ENCODE measurements at places on chromosomes 12 and 14.

DNA sequence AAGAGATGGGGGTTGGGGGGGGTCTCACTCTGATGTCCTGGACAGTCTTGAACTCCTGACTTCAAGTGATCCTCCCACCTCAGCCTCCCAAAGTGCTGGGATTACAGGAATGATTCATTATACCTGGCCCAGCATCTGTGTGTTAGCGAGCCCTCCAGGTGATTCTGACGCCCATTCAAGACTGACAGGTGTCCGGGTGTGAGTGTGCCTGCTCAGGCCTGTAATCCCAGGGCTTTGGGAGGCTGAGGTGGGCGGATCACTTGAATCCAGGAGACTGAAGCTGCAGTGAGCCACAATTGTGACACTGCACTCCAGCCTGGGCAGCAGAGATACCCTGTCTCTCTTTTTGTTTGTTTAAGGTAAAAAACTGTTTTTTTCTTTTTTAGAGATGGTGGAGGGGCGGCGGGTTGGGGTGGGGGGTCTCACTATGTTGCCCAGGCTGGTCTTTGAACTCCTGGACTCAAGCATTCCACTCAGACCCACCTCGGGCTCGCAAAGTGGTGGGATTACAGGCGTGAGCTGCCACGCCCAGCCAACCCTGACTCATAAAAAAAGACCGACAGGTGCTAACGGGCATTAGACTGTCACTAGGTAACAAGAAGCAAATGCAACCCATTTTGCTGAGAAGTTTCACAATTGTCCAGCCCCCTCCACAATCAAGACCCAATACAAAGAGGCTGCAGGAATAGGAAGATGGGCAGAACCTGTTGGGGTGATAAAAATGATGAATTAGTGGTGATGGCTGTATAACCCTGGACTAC lies 4.7 kb downstream of the VSIG10 start:
- no peak for DNase-seq

DNA sequence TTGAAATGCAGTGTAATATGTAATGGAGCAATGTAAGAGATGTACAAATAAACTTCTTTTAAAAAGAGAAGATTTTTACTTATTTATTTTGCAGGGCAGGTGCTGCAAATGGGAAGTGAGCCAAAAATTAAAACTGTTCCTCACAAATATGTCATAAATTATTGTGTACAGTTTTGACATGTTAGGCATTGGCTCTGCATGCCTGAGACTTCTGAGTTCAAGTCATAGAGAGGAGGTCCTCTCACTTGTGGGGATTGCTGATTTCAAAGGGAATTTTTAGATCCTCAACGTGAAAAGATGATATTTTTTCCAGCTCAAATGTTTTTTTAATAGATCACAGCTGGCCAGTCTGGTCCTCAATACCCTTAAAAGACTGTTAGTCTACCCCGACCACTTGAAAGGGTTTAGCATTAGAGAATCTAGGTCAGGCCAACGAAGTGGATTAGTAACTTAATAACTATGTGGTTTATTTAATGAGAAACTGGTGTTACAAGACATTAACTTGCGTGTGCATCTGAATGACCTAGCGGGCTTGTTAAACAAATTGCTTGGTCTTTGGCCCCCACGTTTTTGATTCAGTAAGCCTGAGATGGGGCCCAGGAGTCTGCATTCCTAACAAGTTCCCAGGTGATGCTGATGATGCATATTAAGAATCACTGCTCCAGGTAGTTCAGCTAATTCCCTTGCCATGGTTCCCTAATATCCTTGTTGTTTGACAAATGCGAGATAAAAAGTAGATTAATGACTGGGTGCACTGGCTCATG lies 30.9 kb upstream of the WDR89 start:
- DNase-seq: no peak

DNA sequence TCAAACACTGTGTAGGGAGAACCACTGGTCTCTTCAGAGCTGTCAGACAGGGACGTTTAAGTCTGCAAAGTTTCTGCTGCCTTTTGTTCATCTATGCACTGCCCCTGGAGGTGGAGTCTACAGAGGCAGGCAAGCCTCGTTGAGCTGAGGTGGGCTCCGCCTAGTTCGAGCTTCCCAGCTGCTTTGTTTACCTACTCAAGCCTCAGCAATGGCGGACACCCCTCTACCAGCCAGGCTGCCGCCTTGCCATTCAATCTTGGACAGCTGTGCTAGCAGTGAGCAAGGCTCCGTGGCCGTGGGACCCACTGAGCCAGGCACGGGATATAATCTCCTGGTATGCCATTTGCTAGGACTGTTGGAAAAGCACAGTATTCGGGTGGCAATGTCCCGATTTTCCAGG lies 24.6 kb upstream of the YBX3 start:
- DNase-seq: no peak

- DNase-seq: no peak
Observed at GRCh38 chr12:131805421-131805820, 22.8 kb upstream of the MMP17 start.

DNA sequence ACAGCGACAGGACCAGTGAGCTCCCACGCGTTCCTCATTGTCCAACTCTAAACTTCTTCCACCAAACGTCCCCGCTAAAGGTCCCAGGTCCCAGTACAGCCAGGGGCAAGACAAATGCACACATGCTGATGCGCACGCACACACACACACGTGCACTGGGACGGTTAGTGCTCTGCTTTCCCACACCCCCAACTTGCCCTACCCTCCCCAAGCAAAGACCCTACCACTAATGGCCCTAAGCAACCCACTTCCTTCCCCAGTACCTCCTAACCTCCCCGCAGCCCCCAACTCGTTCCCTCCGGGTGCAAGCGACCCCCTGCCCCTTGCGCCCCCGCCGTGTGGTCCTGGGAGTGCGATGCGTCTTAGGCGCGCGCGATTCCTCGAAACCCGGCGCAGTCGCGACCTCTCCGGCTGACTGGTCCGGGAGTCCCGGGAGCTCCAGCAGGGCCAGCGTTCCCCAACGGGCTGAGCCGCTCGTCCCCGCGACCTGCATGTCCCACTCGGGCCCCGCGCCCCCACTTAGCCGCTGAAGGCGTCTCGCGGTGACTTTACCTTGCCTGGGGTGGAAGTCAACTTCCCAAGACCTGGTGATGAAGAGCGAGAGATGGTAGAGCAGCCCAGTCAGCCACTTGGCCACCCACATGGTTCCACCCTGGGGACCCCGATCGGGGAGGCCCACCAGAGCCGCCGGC lies 578 bp downstream of the ADAMTS20 start:
- DNase-seq: no peak

- DNase-seq: no peak
Observed at GRCh38 chr14:24679248-24679961, 45.4 kb upstream of the GZMB start.

DNA sequence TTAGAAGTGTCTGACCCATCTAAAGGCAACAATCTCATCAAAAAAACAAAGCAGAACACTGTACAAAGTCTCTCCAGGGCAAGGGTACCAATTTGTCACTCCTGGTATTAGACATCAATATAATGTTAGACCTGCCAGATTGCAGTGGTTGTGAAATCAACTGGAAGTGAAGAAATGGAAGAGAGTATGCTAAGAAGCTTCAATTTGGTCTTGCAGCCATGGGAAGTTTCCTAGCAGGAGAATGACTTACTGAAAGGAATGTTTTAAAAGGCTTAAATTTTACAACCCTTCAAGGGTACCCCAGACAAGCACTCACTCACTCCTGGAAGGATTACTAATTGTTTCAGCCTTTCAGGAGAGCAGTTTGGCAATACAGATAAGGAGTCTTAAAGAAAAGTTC lies 18.9 kb downstream of the LLPH start:
- no peak for DNase-seq

DNA sequence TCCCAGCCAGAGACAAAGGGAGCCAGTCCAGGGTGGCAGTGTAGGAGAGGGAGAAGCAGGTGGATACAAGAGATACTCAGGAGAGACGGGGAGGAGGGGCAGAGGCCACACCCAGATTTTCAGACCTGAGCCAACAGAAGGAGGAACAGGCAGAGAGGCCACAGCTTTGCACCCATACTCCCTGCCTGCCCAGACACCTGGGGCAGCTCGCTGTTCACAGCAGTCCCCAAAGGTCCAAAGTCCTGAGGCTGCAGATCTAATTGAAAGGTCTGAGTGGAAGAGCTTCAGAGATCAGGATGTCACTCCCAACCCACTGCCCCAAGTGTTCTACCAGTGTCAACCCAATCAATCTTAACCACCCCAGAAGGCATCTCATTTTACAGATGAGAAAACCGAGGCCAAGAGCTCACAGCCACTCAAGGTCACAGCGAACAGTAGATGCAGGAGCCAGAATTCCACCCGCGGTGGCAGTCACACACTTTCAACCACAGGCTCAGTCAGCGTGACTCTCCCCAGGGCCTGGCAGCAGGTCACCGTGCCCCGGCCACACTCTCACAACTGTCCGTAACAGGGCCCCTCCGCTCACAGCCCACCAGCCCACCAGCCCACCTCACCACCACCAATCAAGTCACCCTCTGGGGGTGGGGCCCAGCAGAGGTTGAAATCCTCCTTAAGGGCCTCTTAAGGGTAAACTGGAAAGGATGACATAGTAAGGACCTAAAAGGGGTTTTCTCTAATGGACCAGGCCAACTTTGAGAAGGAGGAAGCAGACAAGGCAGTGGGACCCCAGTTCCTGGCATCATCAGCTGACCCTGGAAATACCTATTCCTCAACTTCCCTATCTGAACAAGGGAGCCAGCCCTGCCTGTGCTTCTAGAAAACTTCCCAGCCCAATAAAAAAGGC lies 33.3 kb downstream of the ACTN1 start:
- no peak for DNase-seq

- no peak for DNase-seq
Observed at GRCh38 chr14:100098171-100098570, 32.9 kb downstream of the EVL start.

GRCh38 chr12:110816248-110816647 lies 30.5 kb upstream of the CCDC63 start:
- DNase-seq: no peak

DNA sequence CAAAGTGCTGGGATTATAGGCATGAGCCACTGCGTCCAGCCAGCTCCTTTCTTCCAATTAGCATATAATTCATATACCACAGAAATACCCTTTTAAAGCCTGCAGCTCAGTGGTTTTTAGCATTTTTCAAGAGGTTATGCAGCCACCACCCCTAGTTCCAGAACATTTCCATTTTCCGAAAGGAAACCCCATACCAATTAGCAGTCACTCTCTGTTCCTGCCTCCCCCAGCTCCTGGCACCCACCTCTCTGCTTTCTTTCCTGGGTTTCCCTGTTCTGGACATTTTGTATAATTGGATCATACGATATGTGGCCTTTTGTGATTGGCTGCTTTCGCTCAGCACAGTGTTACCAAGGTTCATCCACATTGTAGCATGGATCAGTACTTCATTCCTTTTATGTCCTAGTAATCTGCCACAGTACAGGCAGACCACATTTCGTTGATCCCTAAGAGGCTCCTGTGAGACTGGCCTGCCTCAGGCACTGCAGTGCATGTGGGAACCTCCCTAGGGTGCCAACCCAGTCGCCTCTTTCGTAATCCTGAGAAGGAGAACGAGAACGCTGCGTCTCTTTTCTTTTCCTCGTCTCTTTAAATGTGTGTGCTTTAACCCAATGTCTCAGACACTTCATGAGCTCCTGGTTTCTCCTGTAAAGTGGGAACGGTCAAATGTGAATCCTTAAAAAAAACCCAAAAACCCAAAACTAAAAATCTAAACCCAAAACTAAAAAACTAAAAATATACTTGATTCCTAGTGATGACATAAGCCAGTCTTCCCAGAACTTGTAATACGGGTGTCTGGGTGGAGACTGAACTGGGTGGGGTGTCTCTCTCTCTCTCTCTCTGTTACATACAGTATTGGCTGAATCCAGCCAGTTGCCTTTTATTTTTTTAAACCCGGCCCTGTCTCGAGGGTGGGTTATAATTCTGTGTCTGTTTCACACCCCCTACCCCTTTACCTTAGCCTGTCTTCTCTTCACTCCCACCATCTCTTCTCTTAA lies 14.7 kb downstream of the AACS start:
- DNase-seq: no peak

DNA sequence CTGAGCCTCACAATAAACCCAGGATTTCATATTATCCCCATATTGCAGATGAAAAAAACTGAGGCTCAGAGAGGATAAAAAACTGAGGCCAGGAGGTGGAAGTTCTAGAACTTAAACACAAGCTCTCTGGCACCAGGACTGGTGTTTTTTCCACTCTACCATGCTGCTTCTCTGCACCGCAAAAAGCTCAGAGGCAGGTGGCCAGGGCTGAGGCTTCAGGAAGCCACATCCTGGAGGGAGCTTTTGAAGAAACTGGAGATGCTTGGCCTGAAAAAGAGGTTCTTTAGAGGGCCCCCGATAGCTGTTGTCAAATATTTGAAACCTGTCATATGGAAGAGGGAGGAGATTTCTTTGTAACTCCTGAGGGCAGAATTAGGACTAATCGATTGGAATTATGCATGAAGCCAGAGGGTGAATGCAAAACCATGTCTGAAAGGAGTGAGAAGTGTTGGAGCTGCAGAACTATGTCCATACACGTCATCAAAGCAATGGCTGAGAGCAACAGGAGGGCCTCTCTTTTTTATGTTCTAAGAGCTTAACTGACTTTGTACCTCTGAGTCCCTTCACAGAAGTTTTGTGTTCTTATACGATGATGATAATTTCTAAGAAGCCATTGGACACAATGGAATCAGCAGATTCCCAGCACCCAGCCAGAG lies 448.6 kb downstream of the FUT8 start:
- no peak for DNase-seq

DNA sequence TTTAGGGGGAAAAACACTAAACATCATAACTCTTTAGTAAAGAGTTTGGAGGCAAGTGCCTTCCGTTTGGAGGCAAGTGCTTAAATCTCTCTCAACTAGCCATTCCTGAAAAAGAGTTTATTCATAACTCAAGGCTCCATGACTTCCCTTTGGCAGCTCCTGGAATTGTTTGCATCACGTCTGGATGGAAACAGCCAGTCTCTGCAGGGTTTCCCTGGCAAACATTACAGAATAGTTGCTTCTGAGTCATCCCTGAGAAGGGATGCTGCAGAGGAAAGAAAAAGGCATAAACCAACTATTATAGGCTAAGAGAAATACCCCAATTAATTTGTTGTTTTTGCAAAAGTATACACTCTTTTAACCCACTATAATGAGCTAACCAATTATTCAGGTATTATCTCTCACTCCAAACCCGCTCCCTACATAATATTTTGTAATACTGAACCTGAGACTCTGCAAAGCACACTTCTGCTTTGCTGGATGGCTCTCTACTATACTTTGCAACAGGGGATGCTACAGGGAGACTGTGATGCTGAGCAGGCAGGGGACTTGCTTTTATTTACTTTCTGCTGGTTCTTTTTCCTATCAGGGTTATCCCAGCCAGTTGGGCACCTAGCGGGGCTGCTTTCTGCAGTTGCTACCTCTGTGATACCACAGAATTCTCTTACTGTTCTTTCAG lies 497.7 kb downstream of the FUT8 start:
- no peak for DNase-seq
